Fibroblast of upper back skin (primary cell): ENCODE measurements at places on chromosomes 3 and 15.

DNA sequence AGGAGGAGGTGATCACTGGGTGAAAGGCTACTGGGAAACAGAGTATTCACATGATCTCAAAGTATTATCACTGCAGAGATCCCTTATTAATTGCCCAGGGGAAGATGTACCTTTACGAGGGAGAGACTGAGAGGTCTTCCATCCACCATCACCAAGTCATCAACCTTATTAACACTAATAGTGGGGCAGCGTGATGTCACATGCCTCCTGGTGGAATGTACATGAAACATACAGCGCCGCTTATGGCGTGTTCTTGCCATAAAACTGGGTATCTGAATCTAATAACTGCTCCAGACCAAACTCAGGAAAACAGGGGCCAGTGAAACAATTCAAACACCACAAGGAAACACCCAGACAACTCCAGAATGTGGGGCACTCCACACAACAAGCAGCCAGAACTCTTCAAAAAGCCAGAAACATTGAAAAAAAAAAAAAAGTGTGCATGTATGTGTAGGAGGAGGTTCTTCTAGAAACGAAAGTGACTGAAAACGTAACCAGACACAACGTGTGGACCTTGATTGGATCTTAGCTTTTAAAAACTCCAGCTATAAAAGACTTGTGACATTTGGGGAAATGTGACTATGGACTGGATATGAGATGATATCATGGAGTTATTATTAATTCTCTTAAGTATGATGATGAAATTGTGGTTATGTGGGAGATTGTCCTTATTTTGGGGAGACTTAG, 4.6 kb downstream of the STIMATE start:
- DNase-seq, result no peak

DNA sequence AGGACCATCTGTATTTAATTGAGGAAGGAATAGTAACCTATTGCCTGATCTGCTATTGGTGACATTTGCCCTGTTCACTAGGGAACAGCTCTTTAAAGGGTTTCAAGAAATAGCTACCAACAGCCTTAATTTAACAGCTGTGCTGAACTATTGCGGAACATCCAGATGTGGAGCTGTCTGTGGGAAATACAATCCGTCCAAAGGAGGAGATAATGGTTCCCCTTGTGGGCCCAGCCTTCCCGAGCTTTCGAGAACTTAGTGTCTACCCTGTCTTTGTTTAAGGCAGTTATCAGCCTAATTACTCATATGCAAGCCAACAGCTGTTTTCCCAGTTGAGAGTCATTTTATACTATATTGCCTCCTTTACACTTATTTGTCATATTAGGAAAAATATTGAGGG, 398.6 kb downstream of the WDR72 start:
- DNase-seq, result no peak

DNA sequence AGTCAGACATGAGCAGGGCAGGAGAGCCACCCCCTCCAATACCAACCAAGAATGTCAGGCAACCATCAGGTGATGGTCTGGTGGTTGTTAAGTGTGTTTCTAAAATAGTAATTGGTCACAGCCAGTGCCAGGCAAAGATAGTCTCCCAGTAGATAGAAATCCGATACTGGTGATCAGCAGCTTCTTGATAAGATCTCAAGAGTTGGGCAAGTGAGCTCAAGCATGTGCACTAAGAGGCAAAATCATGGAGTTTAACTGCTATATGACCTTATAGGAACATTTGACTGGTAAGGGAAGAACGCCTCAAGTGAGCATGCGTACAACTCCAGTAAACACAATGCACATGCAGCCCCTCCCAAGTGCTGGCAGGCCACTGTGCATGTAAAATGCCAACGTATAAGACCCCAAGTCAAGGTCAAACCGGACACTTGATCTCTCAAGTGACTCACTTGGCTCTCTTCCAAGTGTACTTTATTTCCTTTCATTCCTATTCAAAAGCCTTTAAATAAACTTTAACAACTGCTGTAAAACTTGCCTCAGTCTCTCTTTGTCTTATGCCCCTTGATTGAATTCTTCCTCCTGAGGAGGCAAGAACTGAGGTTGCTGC, 36.0 kb upstream of the CBLB start:
- DNase-seq, result no peak

- DNase-seq, result no peak
These were observed 64.1 kb upstream of the ABHD17C start for GRCh38 chr15:80630981-80631380.

- peak; percentile 44 for DNase-seq
These were observed 272.4 kb downstream of the FOXP1 start for GRCh38 chr3:71310980-71311660.

DNA sequence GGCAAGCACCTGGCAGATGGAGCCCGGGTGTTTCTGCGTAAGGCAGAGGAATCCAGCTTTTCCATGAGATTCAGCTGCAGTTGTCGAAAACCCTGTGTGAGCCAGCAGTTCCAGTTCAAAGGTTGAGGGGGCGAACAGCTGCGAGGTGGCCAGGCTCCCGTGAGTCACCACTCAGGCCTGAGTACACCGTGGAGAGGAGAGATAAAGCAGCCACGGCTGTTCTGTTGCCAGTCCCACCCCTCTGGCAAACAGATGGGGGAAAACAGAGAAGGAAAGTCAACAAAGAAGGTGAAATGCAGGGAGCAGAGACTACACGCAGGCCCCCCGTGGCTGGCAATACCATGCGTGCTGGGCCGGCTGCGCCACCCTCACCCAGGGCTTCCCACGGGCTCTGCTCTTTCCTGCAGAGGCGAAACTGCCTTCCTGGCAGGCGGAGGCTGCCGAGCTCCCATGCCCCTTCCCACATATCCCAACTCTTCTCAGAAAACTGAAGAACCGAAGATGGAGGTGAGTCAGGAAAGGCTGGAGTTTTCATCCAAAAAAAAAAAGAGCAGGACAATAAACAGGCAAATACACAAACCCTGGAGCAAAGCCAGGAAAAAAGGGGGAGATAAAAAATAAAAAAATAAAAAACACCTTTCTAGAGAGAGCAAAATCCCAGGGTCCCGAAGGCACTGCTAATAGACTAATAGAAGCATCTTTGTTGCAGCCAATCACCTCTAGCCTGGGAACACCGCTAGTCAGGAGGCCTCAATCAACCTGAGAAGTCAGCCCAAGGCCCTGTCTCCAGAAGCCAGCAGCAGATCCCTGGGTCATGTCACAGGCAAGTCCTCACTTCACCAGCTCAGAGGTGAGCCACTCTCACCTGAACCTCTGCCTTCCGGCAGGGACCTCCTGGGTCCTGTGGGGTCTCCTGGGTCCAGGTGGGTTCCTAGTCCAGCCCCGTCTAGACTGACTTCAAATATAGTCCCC, 37.7 kb downstream of the FAM174B start:
- peak; percentile 70 for DNase-seq

GRCh38 chr3:162211470-162211869, 714.9 kb downstream of the OTOL1 start:
- DNase-seq, result peak; percentile 3

DNA sequence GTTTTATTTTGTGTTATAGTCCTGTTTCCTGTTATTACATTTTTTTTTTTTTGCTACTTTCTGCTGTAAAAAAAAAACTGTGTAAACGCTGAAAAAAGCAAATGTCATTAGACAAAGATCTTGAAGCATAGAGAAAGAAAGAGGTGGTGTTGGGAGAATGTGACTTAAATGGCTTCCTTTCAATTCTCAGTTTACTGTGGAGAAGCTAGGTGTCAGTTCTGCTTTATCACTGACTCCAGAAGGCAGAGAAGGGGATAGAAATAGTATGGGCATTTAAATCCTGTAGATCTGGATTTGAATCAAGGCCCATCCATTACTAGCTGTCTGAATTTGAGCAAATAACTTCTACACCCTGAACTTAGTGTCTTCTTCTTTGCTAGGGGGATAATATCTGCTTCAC, 23.0 kb downstream of the PPM1L start:
- DNase-seq, result no peak
